Cerebellum (tissue), 4 donors: ENCODE measurements at places on chromosomes 1 and 21. TPM values are rescaled to one million over a fixed set of nuclear protein-coding genes. Genes with fewer than 3 reads are reported as not detected.

FCGR2B gene
- 0.18 TPM for total RNA-seq

CLDN14 gene
- total RNA-seq = not detected

CRP gene
- total RNA-seq = not detected

CELA2B gene
- total RNA-seq = not detected

GATAD2B gene
- 19.4 TPM for total RNA-seq

FMN2 gene
- 40.3 TPM for total RNA-seq

SUSD4 gene
- 25.3 TPM for total RNA-seq

GSTM4 gene
- 7.0 TPM for total RNA-seq
